ENCODE measurements at places on chromosomes 5 and 9. TPM values are rescaled to one million over a fixed set of nuclear protein-coding genes. Genes with fewer than 3 reads are reported as not detected.
A peak's percentile ranks its signal among the peaks of the same experiment; 100 is the strongest.

DNA sequence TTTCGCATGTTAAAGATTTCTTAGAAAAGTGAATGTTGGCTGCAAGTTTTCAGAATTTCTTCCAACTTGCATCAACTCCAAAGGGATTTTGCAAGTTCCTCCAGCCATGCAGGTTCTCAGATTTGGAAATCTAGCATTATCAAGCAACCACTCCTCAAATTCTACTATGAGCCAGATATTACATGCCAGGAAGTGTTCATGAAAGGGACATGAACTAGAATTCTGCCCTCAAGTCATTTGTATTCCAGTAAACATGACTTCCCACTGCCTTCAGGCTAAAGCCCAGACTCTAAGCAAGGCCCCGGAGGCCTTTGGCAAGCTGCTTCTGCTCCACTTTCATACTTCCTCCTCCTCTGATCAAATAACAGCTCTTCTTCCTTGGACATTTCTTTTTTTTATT is 111.3 kb upstream of the PAPPA start:
- H3K4me1 ChIP-seq = no peaks in the 10 kb centered on the region
- no peaks in the 10 kb centered on the region for H3K27me3 ChIP-seq
- no peak for DNase-seq
- H3K4me3 ChIP-seq = no peak overlapping the region

DNA sequence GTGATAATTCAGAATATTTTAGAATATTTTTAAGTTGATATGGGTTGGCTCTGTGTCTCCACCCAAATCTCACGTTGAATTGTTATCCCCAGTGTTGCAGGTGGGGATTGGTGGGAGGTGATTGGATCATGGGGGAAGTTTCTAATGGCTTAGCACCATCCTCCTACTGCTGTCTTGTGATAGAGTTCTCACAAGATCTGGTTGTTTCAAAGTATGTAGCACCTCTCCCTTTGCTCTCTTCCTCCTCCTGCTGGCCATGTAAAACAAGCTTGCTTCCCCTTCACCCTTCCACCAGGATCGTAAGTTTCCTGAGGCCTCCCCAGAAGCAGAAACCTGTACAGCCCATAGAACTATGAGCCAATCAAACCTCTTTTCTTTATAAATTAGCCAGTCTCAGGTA is 214.6 kb upstream of the C9orf72 start:
- no peaks in the 10 kb centered on the region for H3K36me3 ChIP-seq
- H3K27ac ChIP-seq = no peak overlapping the region
- no peak for DNase-seq
- H3K4me3 ChIP-seq = no peak overlapping the region
- peaks cover 10% of the 10 kb centered on the region for H3K27me3 ChIP-seq

GRCh38 chr5:103465891-103466290 is 96.7 kb downstream of the NUDT12 start:
- no peaks in the 10 kb centered on the region for H3K36me3 ChIP-seq
- H3K27me3 ChIP-seq = peaks cover 4% of the 10 kb centered on the region
- H3K4me3 ChIP-seq = no peak overlapping the region

DNA sequence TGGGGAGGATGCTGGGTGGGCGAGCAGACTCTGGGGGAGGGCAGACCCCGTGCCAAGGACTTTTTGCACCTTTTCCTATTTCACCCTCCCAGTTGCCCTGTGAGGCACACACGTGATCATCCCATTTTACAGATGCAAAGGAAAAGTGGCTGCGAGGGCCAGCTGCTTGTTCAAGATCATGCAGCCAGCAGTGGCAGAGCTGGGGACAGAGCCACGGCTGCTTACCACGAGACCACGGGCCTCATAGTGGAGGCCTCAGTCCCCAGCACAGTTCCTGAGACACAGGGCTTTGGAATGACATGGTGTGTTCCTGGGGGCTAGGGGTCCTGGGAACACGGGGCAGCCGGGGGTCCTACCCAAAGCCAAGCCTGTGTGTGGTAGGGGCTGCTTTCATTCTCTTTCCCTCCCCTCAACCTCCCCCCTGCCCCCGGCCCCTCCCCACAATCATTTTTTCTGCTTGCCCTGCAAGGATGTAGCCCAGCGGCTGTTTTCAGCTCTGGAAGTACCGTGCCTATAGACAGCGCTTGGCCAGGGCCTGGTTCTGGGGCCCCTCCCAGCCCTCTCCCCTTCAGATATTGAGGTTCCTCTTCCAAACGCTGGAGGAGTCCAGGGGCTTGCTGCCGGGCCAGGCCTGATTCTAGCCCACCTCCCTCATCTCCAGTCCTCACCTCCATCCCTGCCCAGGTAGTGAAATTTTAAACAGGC is 58.5 kb upstream of the IER5L start:
- H3K27ac ChIP-seq = peak overlapping the region; percentile 95
- H3K4me1 ChIP-seq = peaks cover 52% of the 10 kb centered on the region
- DNase-seq = peak; percentile 36

- H3K36me3 ChIP-seq = peaks cover 2% of the 10 kb centered on the region
- H3K4me1 ChIP-seq = peaks cover 69% of the 10 kb centered on the region
- H3K27ac ChIP-seq = no peak overlapping the region
- no peak for DNase-seq
- no peak overlapping the region for H3K4me3 ChIP-seq
- H3K27me3 ChIP-seq = no peaks in the 10 kb centered on the region
Observed at GRCh38 chr5:56052735-56053134, 58.0 kb upstream of the IL6ST start.

DNA sequence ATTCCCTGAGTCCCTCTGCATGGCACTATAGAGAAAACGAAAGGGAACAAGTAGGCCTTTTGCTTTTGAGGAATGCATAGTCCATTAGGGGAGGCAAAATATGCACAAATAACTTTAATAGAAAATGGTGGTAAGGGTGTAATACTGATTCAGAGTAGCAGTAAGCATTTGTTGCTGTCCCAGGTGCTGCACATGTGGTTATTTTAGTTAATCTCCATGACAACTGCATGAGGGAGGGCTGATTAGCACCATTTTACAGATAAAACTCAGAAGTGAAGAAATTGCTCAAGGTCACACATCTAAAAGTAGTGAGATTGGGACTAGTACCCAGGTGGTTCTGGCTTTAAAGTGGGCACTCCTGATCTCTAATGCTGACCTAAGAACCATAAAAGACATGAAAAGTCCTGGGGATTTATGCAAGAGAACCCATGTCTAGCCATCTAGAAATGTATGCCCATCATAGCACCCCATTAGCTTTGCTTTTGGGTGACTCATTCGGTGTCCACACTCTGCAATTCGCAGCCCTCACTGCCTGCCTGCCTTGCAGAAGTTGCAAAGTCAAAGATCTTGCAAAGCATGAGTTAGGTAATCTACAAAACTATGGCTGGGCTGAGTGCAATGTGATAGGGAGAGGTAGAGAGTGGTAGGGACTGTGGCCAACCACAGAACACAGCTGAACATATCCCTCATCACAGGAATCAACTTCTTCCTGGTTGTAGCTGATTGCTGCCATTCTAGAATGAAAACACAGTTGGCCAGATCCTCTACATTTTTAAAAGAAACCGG is 195.2 kb downstream of the PTTG1 start:
- no peak overlapping the region for H3K4me3 ChIP-seq
- no peak overlapping the region for H3K27ac ChIP-seq
- DNase-seq = no peak
- H3K36me3 ChIP-seq = no peaks in the 10 kb centered on the region

DNA sequence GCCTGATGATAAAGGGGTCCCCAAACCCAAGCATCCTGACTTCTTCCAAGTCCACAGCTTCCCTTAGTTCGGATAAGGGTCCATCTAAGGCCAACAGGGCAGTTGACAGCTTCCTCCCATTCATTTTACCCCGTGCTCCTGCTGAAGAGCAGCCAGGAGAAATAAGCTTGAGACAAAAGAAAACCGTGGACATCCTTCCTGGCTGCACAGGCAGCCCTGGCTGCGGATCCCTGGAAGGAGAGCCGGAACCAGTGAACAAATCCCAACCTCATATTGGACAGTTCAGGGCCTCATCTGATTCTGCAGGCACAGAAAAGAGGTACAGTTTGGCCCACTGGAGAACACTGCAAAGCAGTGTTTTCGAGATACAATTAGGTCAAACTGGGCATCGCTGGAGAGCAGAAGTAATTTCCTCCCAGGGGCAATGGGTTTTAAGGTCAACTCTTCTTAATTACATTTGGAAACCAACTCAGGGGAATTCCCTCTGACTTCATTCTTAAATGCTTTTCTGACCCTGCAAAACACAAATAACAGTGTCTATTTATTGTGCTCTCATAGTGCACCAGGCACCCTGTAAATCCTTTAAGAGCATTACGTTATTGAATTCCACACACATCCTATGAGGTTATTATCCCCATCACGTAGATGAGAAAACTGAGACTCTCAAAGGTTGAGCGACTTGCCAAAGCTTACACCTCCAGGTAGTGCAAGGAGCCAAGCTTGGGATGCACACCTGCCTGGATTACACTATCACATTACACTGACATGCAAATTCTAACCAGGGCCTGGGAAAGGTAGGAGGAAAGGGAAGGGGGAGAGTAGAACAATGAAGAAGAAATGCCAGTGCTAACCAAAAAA is 21.2 kb downstream of the ADAM19 start:
- H3K36me3 ChIP-seq = no peaks in the 10 kb centered on the region
- no peak overlapping the region for H3K4me3 ChIP-seq
- no peak for DNase-seq
- peaks cover 2% of the 10 kb centered on the region for H3K27me3 ChIP-seq
- H3K4me1 ChIP-seq = peaks cover 2% of the 10 kb centered on the region
- no peak overlapping the region for H3K27ac ChIP-seq

GRCh38 chr5:62112689-62113228 is 193.2 kb upstream of the KIF2A start:
- no peaks in the 10 kb centered on the region for H3K4me1 ChIP-seq
- no peak overlapping the region for H3K4me3 ChIP-seq
- H3K36me3 ChIP-seq = no peaks in the 10 kb centered on the region
- DNase-seq = no peak

GRCh38 chr9:120693700-120694008 is 20.6 kb downstream of the MEGF9 start:
- H3K27ac ChIP-seq = no peak overlapping the region
- H3K36me3 ChIP-seq = no peaks in the 10 kb centered on the region
- peaks cover 33% of the 10 kb centered on the region for H3K4me1 ChIP-seq
- DNase-seq = no peak
- H3K27me3 ChIP-seq = no peaks in the 10 kb centered on the region

DNA sequence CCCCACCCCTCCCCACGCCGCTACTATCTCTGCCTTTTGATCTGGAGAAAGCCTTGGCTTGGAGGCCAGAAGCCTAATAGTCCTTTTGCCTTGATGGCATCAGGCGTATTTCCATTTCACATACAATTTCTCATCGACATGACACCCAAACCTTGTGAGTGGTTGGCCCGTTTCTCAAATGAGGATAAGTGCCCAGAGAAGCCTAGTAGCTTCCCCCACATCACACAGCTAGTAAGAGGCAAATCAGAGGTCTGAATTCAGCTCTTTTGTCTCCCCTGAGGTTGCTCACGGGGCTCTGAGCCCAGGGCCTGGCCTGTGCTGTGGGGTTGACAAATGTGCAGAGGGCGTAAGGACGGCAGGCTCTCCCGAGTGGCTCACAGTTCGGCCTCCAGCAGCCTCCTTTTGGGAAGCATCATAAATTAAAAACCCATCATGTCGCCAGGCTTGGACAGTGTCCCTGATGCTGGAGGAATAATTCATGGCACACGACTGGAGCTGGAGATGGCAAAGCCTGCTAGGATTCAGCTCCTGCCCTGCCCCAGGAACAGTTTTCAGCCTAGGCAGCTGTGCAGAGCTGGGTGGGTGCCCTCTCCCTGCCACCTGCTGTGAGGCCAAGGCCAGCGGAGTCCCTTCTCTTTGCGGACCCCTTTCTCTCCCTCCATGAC is 263.8 kb downstream of the NSG2 start:
- no peak for DNase-seq
- H3K36me3 ChIP-seq = no peaks in the 10 kb centered on the region
- peaks cover 30% of the 10 kb centered on the region for H3K27me3 ChIP-seq
- H3K4me1 ChIP-seq = peaks cover 6% of the 10 kb centered on the region
- no peak overlapping the region for H3K27ac ChIP-seq

DNA sequence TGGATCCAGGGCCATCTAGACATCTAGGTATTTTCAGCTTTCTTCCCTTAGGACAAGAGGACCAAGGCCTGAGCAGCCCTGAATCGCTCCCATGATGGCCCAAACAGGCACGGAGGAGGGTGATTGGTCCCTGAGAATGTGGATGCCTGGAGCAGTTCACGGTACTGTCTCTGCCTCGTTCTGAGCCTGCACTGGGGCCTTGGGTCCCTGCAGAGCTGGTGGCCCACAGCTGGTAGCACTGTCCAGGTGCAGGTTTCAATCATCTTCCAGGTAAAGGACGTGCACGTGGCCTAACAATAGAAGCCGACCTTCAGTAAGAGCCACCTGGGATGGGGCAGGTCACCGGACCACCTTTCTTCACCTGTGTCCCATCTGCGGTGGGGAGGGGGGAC is 19.4 kb upstream of the FCN1 start:
- no peaks in the 10 kb centered on the region for H3K4me1 ChIP-seq
- peaks cover 4% of the 10 kb centered on the region for H3K27me3 ChIP-seq
- H3K36me3 ChIP-seq = no peaks in the 10 kb centered on the region
- H3K4me3 ChIP-seq = no peak overlapping the region

GRCh38 chr5:81601919-81602318 is 149.0 kb downstream of the SSBP2 start:
- no peak for DNase-seq
- H3K4me1 ChIP-seq = peaks cover 4% of the 10 kb centered on the region
- peaks cover 18% of the 10 kb centered on the region for H3K36me3 ChIP-seq
- no peak overlapping the region for H3K4me3 ChIP-seq
- no peaks in the 10 kb centered on the region for H3K27me3 ChIP-seq

GRCh38 chr5:139461698-139462097 is 845 bp downstream of the ECSCR start:
- no peaks in the 10 kb centered on the region for H3K36me3 ChIP-seq
- H3K4me3 ChIP-seq = no peak overlapping the region
- H3K27ac ChIP-seq = no peak overlapping the region
- DNase-seq = no peak

DNA sequence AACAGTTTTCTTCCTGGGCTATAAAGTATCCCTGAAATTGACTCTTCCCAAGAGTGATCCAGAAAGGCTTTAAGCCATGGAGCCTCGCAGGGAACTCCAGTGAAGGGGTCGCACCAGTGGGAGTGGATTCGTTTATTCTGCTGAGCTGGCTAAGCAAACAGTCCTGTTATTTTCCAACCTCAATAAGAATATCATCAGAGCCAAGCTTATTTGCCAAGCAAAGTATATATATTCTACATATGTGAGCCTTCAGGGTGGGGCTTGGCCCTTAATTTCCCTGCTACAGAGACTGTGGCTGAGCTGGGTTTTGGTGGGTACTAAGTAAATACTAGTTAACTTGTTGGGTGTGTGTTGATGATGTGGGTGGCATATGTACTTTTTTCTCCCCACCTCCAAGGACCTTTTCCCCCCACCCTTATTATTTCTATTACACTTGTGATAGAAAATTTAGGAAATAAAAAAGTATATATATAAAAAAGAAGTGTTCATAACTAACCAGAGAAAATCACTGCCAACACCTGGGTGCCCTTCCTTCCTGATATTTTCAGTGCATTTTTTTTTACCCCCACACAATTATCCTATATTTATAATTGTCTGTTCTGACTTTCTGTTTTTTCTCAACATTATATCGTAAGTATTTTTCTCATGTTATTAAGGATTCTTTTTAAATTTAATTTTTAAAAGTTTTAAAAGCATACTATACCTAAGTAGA is 5.3 kb downstream of the GSN start:
- peaks cover 7% of the 10 kb centered on the region for H3K4me1 ChIP-seq
- no peaks in the 10 kb centered on the region for H3K36me3 ChIP-seq
- peaks cover 11% of the 10 kb centered on the region for H3K27me3 ChIP-seq

FUT7 gene
- not detected for total RNA-seq

P4HA2 gene
- total RNA-seq = 0.74 TPM

PCDHGA5 gene
- total RNA-seq = 0.05 TPM

EGR1 gene
- total RNA-seq = 20.4 TPM

IFNA2 gene
- not detected for total RNA-seq

DPYSL3 gene
- 0.12 TPM for total RNA-seq

SLC1A3 gene
- total RNA-seq = 0.99 TPM

DMGDH gene
- 1.1 TPM for total RNA-seq
